ENCODE measurements at places on chromosomes 5 and 9.

GRCh38 chr5:172455511-172456061, 1.3 kb upstream of the SH3PXD2B start:
- no peak for DNase-seq

DNA sequence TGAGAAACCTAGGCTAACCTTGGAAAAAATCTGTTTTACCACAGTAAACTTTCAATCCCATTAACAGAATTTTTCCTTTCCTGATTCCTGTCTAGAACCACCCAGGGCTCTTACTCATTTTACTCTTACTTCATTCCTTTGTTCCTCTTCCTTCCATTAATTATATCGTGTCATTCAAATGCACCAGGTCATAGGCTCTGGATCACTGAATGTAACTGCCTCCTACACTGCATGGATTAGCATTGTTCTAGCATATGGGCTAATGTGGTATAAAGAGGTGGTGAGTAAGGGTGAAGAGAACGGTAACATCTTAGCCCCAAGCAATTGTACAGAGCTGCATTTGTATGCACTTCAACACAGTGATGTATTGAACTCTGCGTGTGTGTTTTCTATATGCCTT, 49.5 kb upstream of the SPINK5 start:
- DNase-seq, result no peak

GRCh38 chr9:134329886-134330285, 3.6 kb downstream of the RXRA start:
- no peak for DNase-seq

DNA sequence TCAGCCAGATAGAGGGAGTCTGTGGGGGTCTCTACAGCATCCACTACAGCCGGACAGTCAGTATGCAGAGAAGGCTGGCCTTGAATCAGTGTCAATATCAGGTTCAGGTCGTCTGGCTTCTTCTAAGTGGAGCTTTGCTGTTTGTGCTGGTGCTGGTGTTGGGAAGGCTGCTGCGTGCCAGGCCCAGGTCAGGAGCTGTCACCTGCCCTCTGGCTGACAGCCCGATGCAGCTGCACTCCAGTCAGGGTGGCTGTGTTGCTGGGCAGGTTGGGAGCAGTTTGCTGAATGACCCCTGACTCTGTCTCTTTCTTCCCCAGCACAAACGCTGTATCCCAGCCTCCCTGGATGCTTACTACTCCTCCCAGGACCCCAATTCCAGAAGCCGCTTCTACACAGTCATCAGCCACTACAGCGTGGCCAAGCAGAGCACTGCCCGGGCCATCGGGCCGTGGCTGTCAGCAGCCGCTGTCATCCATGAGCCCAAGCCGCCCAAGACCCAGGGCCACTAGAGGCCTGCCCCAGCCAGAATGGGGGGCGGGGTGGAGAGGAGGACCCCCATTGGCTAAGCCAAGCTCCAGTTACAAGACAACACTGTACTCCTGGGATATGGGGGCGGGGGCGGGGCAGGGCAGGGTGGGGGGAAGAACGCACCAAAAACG, 61.6 kb downstream of the NSG2 start:
- DNase-seq, result no peak

GRCh38 chr5:16582081-16582480, 34.7 kb downstream of the RETREG1 start:
- no peak for DNase-seq

DNA sequence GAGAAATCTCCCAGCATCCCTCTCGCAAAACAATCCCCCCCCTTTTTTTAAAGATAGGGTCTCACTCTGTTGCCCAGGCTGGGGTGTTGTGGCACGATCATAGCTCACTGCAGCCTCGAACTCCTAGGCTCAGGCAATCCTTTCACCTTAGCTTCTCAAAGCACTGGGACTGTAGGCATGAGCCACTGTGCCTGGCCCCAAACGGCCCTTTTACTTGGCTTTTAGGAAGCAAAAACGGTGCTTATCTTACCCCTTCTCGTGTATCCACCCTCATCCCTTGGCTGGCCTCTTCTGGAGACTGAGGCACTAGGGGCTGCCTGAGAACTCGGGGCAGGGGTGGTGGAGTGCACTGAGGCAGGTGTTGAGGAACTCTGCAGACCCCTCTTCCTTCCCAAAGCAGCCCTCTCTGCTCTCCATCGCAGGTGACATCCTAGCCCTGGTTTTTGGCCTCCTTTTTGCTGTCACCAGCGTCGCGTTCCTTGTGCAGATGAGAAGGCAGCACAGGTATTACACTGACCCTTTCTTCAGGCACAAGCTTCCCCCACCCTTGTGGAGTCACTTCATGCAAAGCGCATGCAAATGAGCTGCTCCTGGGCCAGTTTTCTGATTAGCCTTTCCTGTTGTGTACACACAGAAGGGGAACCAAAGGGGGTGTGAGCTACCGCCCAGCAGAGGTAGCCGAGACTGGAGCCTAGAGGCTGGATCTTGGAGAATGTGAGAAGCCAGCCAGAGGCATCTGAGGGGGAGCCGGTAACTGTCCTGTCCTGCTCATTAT, 6.8 kb downstream of the CA9 start:
- DNase-seq, result no peak

- DNase-seq, result no peak
Observed at GRCh38 chr9:70030156-70030555, 13.5 kb upstream of the MAMDC2 start.

- DNase-seq, result no peak
Observed at GRCh38 chr5:179367491-179367890, 22.2 kb upstream of the ADAMTS2 start.

All from putamen (tissue), 1 donor.